Activated CD8-positive, alpha-beta memory T cell treated with anti-CD3 and anti-CD28 coated beads for 4 hours (primary cell): ENCODE measurements at places on chromosomes 7 and 10.

DNA sequence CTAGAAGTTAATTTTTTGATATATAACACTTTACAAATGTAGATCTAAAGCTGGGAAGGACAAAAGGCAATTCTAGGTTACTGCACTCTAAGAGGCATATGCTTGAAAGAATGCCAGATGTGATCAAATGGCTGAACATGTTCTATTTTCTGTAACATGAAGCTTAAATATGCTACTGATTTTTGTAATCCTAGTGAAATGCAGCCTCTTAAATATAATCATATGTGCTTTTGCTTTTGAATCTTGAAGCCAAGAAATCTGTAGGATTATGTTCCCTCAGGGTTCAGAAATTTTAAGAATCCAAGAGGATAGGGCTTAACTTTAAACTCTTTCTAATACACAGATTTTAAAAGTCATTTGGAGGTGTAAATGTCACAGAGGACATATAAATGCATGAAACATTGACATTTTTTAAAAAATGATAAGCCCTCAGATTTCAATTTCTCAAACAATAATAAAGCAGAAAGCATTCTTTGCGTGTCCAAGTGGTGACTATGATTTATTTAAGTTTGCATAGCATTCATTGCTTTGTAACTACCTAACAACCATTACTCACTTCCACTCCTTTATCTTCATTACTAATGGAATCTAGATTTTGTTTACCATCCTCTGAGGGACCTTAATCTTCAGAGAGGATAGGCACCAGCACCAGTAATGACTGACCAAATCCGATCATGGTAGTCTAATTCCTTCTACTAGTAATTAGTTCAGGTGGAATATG, 170.4 kb downstream of the MAGI2 start:
- DNase-seq, result no peak

DNA sequence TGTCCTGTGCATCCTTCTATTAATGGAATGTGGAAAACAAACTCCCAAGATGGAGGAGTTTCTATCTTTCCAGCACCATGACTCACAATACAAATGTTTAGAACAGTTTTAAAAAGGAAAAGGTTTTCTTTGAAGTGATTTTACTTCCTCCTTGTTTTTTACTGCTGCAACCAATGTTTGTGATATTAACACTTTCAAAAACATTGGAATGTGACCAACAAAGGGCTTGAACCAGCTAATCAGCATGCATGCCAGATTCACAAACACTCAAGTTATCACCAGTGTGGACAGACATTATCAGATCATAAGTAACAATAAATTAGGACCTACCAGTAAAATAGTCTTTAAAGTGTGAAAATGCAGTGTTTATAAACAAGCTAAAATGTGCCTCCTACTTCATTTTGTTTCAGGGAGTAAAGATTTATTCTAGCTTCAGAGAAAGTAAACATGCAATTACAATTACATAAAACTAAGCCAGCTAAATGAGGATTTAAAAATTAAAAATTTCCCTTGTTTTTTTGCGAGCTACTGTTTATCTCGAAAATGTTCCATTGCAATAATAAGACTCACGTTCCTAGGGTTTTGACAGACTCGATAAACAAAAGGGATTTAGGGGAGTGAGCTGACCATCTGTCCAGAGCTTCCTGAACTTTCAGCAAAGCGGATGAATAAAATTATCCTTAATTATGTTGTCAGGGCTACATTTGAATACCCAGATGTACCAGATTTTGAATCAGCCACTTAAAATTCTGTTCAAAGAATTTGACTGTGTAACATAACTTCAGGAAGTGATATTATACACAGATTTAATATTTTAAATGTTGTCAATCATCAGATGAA, 29.8 kb downstream of the CPVL start:
- no peak for DNase-seq

DNA sequence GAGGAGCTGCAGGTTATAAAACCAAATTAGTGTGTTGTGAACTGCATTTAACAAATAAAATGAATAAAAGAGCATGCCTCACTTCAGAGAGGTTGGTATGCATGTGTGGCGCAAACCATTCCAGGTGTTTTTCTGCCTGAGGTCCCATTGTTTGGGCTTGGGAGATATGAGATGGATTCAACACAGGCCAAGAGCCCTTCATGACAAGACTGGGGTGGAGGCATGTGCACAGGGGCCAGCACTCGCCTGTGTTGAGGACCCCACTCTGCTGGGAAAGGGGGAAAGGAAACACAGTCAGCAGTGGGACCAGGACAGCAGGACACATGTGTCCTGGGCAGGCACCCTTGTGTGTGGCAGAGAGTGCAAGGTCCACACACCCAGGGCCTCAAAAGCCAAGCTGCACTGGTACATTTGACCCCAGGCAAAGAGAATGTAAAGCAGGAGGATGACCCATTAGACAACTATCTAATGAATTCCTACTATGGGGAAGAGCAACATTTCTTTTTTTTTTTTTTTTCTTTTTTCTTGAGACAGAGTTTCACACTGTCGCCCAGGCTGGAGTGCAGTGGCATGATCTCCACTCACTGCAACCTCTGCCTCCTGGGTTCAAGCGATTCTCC, 9.2 kb upstream of the SLC18A3 start:
- no peak for DNase-seq

- DNase-seq, result no peak
Measured at GRCh38 chr7:926061-927030, 28.1 kb downstream of the ADAP1 start.

- no peak for DNase-seq
Measured at GRCh38 chr7:155466142-155466813, 8.3 kb downstream of the EN2 start.

DNA sequence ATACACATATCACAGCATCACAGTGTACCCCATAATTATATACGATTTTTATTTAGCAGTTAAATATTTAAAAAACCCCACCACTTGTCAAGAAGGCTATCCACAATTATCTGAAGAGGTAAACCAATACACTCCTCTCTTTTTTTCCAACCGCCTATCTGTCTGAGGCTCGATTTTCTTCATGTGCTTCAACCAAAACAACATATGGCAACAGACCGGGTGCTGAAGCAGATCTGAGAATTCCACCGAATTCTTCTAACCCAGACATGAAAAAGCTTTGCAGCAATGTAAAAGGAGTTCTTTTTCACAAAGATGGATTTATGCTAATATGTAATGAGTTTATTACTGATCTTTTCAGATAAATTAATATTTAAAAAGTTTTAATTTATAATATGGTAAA, 132.4 kb upstream of the RHEB start:
- DNase-seq, result no peak

- DNase-seq, result no peak
Measured at GRCh38 chr7:131255242-131255641, 72.4 kb upstream of the MKLN1 start.

GRCh38 chr10:86371691-86372090, 5.1 kb upstream of the GRID1 start:
- DNase-seq, result no peak

- DNase-seq, result no peak
Measured at GRCh38 chr7:143355450-143356385, 6.8 kb downstream of the FAM131B start.

DNA sequence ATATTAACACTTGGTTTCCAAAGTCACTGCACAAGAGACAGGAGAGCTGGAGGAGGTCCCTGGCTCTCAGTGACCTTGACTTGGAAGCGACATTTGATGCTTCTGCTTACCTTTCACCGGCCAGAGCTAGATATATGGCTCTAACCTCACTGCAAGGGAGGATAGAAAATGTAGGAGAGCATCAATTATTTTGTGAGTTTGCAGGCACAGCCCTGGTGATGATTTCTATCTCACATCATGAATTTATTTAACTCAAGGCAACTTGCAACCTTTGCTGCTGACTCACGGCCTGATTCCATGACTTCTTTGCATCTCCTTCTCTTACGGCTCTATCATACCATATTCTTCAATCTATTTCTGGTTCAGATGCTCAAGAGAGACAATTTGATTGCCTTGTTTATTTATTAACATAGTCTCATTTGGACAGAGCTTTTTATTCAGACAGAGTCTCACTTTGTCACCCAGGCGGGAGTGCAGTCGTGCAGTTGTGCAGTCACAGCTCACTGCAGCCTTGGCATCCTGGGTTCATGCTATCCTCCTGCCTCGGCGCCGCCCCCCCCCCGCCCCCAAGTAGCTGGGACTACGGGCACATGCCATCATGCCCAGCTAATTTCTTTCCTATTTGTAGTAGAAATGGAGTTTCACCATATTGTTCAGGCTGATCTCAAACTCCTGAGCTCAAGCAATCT, 196.0 kb downstream of the REEP3 start:
- no peak for DNase-seq

GRCh38 chr7:36762394-36762793, 38.1 kb upstream of the AOAH start:
- no peak for DNase-seq

GRCh38 chr7:28879105-28879504, 79.0 kb downstream of the TRIL start:
- DNase-seq, result no peak

GRCh38 chr10:121284936-121285335, 313.3 kb downstream of the FGFR2 start:
- DNase-seq, result no peak

- no peak for DNase-seq
Measured at GRCh38 chr10:95242581-95243317, 48.1 kb downstream of the PDLIM1 start.

DNA sequence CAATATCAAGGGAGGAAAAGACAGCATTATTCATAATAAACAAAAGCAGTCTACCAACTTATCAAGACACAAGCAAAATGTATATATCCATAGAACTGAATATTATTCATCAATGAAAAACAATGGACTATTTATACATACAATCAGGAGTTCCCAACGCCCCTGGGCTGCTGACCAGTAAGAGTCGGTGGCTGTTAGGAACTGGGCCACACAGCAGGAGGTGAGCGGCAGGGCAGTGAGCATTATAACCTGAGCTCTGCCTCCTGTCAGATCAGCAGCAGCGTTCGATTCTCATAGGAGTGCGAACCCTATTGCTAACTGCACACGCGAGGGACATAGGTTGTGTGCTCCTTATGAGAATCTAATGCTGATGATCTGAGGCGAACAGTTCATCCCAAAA, 71.7 kb upstream of the GPR22 start:
- no peak for DNase-seq

GRCh38 chr10:118520116-118520742, 75.2 kb downstream of the PRLHR start:
- no peak for DNase-seq

DNA sequence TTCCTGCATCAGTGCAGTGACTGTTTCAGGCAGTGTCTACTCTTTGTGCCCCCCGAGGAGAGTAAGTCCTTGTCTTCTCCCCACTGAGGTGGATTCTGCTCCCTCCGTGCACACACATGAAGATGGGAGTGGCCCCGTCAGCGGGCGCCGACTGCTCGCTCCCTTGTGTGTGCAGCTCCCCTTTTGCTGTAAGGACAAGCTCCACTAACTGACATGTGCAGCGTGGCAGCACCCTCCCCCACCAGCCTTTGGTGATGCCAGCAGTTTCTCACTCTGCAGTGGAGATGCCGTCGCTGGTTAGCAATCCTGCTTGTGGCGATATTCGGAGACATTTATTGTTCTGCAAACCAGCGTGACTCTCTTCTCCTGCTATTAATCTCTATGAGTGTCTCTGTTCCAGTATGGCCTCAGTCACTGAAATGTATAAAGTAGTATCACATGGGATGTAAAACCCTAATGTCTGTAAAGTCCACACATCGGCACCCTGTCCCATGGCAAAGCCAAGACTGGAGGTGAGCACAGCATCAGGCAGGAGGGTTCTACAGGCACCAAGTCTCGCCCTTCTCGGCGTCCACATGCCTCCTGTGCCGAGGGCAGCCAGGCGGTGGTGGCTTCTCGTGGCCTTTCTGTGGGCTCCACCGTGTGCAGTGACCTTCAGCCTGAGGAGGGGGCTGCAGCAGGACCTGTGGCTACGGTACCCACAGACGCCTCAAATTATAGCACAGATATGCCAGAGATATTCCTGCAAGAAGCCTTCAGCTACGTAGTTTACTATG, 202.7 kb downstream of the EBF3 start:
- DNase-seq, result no peak

- DNase-seq, result no peak
Measured at GRCh38 chr10:114795039-114795438, 26.5 kb upstream of the FHIP2A start.

GRCh38 chr7:147798001-147798400, 792.6 kb upstream of the C7orf33 start:
- DNase-seq, result no peak

GRCh38 chr10:119243488-119243887, 36.1 kb downstream of the GRK5 start:
- DNase-seq, result no peak

DNA sequence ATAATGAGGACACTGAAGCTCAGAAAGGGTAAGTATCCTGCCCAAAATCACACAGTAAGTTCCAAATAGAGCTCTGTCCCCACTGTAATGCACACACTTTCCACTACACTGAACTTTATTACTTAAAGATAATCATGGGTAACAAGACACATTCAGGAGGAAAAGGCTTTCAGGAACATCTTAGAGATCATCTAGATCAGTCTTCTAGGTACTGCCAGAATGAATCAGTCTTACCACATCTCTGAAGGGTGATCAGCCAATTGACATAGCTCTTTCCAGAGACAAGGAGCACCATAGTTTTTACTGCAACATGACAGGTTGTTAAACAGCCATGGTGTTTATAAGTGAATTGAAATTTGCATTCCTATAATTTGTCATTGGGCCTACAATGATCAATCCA, 5.4 kb upstream of the HERPUD2 start:
- no peak for DNase-seq

DNA sequence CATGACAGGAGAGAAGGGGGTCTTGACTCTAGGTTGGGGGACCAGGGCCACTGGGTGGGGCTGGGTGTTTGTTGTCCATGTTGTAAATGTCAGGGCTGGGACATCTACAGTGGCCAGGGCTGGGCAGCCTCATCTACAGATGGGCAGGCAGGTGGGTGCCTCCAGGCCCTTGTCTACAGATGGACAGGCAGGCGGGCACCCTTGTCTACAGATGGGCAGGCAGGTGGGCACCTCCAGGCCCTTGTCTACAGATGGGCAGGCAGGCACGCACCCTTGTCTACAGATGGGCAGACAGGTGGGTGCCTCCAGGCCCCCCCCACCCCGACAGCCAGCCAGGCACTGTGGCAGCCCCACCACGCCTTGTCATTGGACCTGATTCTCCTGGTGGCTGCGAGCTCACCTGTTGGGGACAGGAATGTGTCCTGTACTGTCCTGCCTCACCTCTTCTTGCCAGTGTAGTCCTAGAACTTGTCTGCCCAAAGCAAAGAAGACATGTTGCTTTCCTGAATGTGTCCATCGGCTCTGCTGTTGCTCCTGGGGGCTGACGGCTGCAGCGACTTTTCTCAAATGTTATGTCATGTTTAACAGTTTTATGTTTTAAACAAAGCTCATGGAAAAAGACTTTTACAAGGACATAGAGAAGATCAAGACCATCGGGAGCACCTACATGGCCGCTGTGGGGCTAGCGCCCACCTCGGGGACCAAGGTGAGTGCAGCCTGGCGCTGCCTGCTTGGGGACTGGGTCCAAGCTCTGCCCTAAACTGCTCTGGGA, 129.9 kb downstream of the ADCY1 start:
- DNase-seq, result no peak

- DNase-seq, result no peak
Measured at GRCh38 chr10:11165591-11166543, 148.2 kb downstream of the CELF2 start.
